ENCODE measurements at places on chromosomes 7 and 10. TPM values are rescaled to one million over a fixed set of nuclear protein-coding genes. Genes with fewer than 3 reads are reported as not detected.

DOCK1 gene
- 5.2 TPM for polyA plus RNA-seq

MSMB gene
- not detected for polyA plus RNA-seq

PPP1R3C gene
- 1.6 TPM for polyA plus RNA-seq

HYAL4 gene
- not detected for polyA plus RNA-seq

LRRD1 gene
- not detected for polyA plus RNA-seq

LRRN3 gene
- polyA plus RNA-seq, result 0.13 TPM

ANKRD61 gene
- polyA plus RNA-seq, result 0.05 TPM

COA1 gene
- 48.3 TPM for polyA plus RNA-seq

VPS50 gene
- polyA plus RNA-seq, result 8.1 TPM

ZNF365 gene
- 0.22 TPM for polyA plus RNA-seq

SLC26A5 gene
- polyA plus RNA-seq, result 0.02 TPM

CALML3 gene
- not detected for polyA plus RNA-seq

TUBAL3 gene
- not detected for polyA plus RNA-seq

CDNF gene
- 1.5 TPM for polyA plus RNA-seq

STEAP1 gene
- 0.67 TPM for polyA plus RNA-seq

ELAPOR2 gene
- 2.4 TPM for polyA plus RNA-seq

ZNRF2 gene
- polyA plus RNA-seq, result 8.8 TPM

SRRT gene
- 54.7 TPM for polyA plus RNA-seq

LBX1 gene
- not detected for polyA plus RNA-seq

OR2A12 gene
- not detected for polyA plus RNA-seq
